ENCODE measurements at places on chromosomes 5 and 9.
A peak's percentile ranks its signal among the peaks of the same experiment; 100 is the strongest.

GRCh38 chr9:136734837-136735496 lies 7.8 kb downstream of the LCN10 start:
- DNase-seq = no peak

DNA sequence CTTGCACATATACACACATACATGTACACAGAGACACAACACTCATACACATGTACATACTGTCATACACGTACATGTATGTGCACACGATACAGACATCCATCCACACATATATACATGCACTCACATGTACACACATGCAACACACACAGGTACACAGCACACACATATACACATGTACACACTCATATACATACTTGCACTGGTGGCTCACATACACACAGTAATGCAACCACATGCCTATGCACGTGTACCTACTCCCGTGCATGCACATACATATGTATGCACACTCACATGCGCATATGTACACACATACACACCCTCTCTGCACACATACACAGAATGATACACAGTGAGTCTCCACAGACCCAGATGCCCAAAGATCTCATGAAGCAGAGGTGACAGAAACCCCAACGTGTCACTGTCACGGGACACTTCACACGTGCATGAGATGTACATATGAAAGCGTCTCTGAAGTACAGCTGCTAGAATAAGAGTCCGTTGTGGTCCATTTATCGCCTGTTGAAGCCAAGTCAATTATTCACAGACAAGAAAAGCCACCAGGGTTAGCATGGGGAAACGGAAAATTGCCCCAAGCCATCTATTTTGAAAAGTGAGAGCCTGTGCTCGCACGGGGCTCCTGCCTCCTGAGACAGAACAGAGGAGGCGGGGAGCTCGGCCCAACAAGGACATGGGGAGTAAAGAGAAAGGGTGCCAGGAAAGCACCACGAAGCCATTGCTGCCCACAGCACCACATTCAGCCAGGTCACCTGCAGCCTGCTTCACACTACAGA lies 24.9 kb downstream of the LPCAT1 start:
- DNase-seq = no peak

DNA sequence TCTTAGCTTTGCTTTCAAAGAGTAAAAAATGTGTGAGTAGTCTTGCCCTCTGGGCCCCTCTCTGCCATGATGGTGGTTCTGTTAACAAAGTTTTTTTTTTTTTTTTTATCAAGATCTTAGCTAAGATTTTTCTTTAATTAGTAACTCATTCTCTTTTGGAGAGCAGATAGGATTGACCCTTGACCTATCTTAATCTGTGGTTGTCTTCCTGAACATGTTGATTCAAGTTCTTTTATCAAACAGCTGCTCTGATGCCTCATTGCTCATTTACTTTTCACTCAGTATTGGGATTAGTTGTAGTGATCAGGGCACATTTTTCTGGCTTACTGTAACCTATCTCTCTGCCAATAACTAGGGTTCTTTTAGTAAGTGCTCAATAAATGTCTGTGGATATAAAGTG lies 106.3 kb downstream of the PCSK5 start:
- DNase-seq = peak; percentile 70

GRCh38 chr9:2047916-2048315 lies 32.8 kb downstream of the SMARCA2 start:
- DNase-seq = no peak

GRCh38 chr5:143194206-143194605 lies 209.3 kb downstream of the NR3C1 start:
- peak; percentile 64 for DNase-seq

DNA sequence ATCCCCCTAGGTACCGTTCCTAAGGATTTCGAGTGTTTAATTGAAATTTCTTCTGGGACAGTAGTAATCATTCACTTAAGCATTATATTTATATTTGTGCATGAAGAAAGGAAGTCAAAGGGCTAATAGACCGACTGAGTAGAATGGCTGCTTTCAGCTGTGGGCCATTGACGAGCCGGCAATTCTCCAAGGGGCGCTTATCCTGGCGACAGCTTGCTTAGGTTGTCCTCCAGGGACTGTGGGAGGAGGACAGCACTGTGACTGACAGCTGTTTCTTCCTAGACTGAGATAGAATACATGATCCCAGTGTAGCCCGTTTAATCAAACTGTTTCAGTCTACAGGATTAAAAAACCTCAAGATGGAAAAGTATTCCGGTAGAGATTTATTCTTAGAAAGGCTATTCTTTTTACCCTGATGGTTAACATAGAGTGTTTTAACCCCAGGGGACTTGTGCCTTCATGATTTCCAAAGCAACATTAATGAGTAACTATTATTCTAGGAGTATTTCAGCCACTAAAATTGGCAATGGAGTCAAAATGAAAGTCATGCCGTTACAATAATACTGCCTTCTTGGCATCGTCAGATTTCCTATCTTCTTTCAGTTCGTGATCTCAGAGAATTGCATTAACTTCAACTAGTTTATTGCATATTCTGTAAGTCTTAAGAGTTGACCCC lies 943.1 kb upstream of the WWC1 start:
- no peak for DNase-seq

DNA sequence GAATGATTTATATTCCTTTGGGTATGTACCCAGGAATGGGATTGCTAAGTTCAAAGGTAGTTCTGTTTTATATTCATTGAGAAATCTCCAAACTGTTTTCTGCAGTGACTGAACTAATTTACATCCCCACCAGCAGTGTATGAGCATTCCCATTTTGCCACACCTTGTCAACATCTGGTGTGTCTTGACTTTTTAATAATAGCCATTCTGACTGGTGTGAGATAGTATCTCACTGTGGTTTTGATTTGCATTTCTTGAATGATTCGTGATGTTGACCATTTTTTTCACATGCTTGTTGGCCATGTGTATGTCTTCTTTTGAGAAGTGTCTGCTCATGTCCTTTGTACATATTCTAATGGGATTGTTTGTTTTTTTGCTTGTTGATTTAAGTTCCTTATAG lies 421.5 kb downstream of the KIAA0825 start:
- no peak for DNase-seq

DNA sequence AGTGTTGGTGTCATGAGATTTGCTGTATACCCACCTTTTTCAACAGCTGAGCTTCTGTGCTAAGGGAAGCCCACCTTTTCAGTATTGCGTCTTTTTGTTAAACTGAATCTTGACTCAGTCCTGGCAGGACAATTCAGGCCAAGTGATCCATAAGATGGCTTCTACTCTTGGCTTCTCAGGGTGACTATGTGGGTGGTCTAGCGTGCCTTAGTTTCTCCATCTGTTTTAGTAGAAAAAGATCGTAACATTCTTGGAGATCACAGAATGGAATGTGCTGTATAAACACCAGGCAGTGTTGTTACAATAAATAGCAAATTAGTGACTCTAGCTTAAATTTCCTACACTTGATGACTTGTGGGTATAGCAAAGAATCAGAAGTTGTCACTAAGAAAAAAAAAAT lies 66.6 kb downstream of the PCSK5 start:
- DNase-seq = no peak

DNA sequence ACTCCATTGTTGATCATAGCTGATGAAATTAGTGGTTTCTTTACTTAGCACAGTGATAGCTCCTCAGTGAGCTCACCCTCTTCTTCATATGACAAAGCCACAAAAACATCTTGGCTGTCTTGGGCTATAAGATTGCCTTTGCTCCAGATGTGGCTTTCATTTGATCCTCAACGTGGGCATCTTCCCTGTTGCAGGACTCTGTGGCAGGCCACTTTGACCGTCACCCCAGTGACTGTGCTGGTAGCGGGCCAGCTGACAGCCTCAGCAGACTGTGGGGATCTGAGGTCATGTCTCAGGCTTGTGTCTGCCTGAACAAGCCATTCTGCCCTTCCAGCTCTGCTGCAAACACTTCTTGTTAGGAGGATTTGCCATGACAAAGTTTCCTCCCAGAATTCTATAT lies 422.2 kb downstream of the NR2F1-AS1 start:
- DNase-seq = peak; percentile 47

- DNase-seq = no peak
These were observed 158.1 kb downstream of the LPAR1 start for GRCh38 chr9:110880189-110880588.

DNA sequence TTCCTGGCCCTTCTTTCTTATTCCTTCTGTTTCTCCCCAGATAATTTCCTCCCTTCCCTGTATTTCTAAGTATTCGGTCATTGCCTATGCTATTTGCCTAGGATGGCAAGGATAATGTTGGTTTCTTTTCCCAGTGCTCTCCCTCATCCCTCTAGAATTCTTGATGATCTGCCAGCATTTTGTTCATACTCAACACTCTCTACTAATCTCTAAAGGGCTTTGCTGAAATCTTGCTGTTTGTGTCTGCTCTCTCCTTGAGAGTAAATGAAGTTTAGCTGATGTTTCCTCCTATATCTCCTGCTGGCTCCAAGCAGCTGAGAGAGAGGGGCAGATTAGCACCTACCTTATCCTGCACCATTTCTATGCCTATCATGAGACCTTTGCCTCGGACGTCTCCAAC lies 38.1 kb downstream of the AGXT2 start:
- DNase-seq = no peak

DNA sequence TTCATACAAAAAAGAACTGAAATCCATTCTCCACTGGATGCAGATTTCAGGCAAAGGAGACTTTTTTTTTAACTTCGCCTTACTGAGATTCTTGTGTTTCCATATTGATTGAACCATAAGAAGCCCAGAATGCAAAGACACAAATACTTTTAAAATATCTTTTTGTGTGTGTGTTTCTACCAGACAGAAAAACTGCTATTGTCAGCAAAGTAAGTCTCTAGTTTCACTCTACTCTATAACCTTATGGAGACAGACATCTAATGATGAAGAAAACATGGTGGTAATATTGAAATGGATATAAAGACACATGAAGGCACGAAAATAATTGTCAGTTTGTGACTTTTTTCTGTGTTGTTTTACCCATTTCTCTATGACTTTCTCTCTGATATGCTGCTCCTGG lies 260.3 kb upstream of the RORB start:
- DNase-seq = no peak

DNA sequence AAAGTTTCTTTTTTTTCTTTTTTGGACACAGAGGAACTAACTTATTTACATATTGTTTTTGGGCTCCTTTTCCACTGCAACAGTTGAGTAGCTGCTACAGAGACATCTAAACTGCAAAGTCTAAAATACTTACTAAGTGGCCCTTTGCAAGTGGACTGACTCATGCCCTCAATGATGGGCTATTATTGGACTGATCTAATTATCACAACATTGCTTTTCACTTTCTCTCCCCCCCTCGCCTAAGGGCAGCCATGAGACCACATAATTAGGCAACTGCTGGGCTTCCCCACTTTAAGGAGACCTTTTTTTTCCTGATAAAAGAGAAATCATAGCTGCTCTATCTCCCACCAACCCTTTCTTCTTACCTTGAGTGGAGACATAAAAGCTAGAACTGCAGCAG lies 47.0 kb downstream of the PLK2 start:
- DNase-seq = no peak
